NCI-H2171 (cell line): ENCODE measurements at places on chromosomes 4 and X.

DNA sequence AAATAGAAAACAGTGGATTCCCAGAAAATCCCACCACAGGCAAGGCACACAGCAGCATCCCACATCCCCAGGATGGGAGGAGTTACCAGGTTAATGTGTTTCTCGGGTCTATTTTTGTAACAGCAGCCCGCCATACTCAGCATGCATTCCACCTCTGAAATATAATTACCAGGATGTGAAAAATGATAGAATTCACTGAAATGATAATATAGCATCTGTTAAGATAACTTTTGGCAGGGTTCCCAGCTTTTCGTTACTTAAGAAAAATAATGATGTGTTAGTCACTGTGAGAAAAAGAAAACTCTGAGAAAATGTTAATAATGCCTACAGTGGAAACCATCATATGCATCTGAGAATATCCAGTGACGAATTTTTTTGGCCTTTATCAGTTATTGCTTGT lies 87.1 kb downstream of the VCX2 start:
- DNase-seq, result peak; percentile 67

GRCh38 chr4:144575181-144575580 lies 70.8 kb upstream of the HHIP start:
- peak; percentile 1 for DNase-seq

DNA sequence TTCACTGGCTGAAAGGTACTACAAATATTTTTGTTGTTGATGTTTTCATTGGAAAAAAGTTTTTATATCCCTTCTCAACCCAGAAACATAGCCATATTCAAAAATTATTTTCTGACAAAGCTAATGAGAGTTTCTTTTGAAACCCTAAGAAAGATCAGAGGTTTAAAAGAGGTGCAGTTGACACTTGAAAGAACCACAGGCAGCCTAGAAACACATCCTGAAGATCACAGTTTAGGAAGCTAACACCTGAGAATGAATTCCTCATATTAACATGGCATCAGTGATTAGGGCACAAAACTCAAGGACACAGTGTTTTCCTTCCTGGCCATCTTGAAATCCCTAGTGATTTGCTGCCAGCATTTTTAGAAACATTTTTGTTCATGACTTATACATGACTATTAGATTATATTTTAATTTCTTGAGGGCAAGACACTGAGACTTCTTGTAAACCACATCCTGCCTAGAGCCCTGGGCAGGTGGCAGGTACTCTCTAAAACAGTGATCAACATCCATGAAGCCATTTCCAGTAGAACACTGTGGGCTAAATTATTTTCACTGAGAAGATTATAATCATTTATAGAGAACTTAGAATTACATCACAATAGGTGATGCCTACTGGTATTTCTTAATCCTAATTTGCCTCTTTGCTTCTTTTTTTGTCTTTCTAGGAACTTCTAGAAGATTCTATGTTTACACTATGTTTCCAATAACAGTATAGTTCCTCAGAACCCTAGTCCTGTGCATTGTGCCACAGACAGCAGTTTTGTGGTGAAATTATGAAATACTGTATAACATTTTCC lies 80.0 kb downstream of the ARSJ start:
- DNase-seq, result no peak

- no peak for DNase-seq
Observed at GRCh38 chr4:148238086-148238485, 204.1 kb downstream of the NR3C2 start.

- DNase-seq, result no peak
Observed at GRCh38 chr4:95085124-95085833, 327.5 kb downstream of the BMPR1B start.
